Stimulated activated CD8-positive, alpha-beta memory T cell treated with anti-CD3 and anti-CD28 coated beads, Interleukin-4, amount 100 ng/mL, for 48 hours (primary cell): ENCODE measurements at places on chromosomes 2 and 18.

DNA sequence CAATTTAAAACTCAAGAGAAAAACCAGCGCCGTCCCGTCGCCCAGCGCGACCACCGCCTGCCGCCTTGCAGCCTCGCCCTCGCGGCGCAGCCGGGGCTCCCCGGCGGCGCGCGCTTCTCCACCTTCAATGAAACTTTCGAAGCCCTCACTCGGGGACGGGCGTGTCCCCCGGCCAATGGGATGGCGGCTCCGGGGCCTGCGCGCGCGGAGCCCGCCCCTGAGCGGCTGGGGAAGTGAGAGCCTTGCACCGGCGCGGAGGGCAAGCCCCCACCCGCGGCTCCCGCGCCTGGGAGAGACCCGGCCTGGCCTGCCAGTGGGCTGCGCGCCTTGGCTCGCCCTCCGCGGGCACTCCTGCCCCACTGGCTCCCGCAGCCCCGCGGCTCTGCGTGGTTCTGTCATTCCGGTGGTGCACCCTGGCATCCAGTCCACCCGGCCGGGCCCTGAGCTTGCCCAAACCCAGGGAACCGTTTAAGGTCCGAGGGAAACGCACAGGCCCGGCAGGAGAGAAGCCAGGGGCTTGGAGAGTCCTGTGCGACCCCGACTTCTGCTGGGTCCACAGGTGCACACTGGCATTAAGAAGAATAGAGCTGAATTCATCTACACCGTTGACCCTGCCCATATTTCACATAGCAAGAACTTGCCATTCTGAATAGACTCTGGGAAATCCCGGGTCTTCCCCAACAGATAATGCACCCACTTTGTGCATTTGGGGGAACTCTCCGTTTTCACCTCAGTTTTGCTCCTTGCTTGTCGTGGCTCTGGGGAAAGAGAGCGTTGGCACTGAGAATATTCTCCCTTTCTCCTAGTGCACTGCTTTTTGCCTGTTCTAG, at the start of gene PIEZO2:
TSS of gene PIEZO2 (minus strand) at position 129 of the 830 bp plus-strand sequence. CDS start 981 bp downstream, outside the sequence.
- DNase-seq: no peak

DNA sequence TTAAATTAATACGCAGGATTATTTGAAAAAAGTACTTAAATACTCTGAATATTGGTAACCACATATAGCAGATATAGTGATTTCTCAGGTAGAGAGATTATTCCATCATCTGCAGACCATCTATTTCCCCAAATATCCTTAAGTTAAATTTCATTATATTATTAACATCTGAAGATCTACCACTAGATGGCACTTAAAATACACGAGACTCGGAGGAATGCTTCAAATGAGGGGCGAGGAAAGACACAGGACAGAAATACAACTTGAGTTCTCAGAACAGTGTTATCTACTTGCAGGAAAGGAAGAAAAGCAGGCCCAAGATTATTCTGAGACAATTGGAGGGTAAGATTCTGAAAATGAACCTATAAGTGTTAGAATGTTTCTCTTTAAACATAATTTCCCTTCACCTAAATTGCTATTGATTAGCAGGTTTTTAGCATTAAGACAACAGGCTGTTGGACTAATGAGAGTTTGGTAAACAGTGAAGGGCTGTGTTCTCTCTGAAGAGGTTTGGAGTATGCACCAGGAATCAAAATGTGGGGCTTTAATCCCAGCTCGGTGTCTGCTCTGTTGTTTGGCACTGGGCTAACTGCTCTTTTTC, 76.9 kb upstream of the GCFC2 start:
- DNase-seq: no peak

GRCh38 chr2:31086590-31086989, 51.6 kb downstream of the GALNT14 start:
- no peak for DNase-seq

GRCh38 chr2:241040081-241040803, 41.8 kb downstream of the SNED1 start:
- DNase-seq: no peak

- DNase-seq: peak; percentile 66
Measured at GRCh38 chr2:190678444-190679162, 29.7 kb downstream of the NAB1 start.
